Left cardiac atrium (tissue), 4 donors: ENCODE measurements at places on chromosomes 7 and 10.

DNA sequence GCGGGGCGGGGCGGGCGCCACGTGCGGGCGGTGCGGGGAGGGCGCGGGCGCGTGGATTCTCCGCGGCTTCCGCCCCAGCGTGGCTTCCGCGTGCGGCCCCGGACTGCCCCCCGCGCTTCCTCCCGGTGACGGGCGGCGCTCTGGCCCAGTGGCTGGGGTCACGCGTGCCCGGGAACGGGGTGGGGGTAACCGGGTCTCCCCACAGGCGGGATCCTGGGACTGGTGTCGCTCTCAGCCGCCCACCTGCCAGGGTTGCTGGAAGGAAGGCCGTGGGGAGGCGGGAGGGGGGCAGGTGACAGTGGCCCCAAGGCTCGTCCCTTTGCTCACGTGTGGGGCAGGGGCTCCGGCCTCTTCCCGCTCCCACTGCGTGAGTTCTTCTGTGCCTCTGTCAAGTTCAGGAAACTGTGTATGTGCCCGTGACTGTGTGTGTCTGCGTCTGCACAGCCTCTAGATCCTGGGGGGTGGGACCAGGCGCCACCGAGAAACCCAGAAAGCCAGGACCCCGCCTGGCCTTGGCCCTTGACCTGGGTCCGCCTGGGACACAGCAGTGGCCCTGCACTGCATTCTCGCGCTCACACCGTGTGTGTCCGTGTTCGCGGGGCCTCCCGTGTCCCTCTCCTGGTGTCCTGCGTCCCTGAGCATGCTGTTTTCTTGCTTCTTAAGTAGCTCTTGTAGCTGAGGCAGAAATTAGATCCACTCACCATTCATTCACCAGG lies 919 bp downstream of the MAFK start:
- DNase-seq, result peak; percentile 56

DNA sequence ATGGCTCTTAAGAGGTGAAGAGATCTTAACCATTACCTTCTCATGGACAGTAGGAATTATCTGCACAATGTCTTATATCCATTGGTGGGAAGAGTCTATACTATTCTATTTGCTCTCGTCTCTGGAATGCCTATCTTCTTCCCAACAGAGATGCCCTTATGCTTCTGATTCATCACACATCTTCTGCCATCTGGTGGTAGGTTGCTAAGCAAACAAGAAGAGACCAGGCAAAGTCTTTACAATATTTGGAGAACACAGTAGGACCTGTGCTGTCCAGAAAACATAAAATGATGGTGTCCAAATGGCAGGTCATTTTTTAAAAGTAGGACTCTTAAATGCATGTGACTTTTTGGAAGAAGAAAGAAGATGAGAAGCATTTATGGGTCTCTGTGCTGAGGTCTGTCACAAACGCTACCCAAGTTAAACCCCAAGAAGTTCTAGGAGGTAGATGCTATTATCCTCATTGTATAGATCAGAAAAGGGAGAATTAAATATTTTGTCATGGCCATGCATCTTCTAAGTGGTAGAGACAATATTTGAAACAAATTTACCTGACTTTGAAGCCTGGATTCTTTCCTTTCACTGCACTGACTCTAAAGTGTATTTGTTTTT lies 67.8 kb upstream of the NXPH1 start:
- DNase-seq, result no peak

GRCh38 chr10:61391281-61391680 lies 61.9 kb downstream of the TMEM26 start:
- no peak for DNase-seq

- DNase-seq, result no peak
Observed at GRCh38 chr7:99920149-99920548, 819 bp upstream of the TRIM4 start.

DNA sequence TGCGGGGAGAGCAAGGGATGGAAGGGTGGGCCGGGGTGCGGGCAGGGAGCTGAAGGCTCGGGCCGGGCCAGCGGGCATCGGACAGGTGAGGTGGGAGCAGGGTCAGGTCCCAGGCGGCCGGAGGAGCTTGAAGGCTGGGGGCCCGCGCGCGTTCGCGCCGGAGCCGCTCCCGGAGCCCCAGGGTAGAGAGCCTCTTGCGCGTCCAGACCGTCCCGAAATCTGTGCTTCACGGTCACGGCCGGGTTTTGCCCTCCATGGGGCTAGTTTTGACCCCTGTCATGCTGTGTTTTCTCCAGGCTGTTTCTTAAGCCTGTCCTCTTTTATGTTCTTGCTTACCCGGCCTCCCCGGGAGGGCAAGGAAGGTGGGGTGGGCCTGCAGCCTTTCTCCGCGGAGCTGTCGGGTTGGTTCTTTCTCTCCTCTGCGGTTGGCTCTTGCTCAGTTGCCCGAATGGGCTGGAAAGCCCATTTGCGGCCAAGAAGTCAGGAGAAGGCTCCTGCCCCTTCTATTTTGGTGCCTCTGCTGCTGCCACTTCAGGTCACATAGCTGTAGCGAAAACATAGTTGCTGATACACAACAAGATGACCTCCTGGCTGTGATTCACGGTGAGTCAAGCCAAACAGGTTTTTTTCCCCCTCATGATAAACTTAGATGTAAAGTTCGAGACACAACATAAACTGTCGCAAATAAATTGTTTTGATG lies 650 bp downstream of the UBE2D1 start:
- peak; percentile 39 for DNase-seq

GRCh38 chr10:26879744-26880143 lies 19.0 kb upstream of the ABI1 start:
- no peak for DNase-seq
